Astrocyte of the cerebellum (primary cell): ENCODE measurements at places on chromosomes 12 and 14.

GRCh38 chr12:54128416-54128815 lies 60.4 kb downstream of the SMUG1 start:
- no peak for DNase-seq

- DNase-seq, result no peak
These were observed 2.5 kb downstream of the HVCN1 start for GRCh38 chr12:110686294-110686903.

DNA sequence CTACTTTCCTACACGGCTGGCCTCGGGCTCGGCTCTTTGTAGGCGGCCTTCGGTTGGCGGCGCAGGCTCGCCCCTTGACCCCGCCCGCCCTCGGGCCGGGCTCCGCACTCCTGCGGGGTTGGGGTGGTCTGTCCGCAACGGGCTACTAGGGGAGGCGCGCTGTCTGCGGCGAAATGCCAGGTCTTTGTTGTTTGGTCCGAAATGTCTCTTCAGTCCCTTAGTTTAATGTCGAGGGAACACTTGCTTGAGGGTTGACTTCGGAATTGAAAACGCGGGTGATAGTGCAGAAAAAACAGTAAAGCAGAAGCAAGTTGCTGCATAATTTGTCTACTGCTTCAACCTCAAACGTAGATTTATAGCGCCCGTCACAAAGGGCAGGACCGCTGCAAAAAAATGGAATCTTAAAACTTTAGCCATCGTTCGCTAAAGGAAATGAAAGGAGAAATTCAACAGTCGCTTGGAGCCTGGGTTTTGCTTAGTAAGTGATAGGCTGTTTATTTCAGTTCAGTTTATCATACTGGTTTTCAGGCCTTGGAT lies 390 bp downstream of the JKAMP start:
- no peak for DNase-seq

DNA sequence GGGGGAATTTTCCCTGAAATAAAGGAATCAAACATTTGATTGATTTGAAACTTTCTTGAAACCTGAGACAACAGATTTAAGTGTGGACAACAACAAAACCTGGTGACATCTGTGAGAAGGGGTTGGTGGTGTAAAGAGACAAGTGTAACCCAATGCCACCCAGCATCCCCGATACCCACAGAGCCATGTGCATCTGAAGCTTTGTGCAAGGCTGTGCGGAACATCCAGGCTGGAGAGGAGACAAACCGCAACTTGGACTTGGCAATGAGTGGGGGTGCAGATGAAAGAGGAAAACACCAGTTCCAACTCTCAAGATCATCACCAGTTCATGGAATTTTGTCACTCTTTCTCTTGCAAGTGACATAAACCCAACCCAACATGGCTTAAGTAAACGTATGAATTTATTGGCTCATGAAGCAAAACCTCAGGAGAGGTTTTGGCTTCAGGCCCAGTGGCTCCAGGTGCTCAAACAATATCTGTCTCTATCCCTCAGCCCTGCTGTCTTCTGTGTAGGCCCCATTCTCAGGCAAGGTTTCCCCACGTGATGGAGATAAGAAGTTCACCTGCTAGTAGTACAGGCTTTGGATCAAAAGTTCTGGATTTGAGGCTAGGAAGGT lies 55.2 kb upstream of the NTF3 start:
- DNase-seq, result no peak

DNA sequence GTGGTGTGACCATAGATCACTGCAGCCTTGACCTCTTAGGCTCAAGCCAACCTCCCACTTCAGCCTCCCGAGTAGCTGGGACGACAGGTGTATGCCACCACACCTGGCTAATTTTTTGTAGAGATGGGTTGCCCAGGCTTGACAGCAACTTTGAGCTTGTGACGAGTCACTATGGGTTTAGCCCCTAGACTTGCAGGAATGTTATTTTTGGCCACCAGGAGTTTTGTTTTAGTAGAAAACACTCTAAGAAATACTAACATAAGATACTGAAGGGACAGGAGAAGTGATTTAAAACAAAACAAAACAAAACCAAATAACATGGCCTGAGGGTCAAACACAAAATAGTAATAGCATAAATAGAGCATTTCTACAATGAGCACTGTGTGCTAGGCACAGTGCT lies 26.4 kb downstream of the SETD3 start:
- no peak for DNase-seq

DNA sequence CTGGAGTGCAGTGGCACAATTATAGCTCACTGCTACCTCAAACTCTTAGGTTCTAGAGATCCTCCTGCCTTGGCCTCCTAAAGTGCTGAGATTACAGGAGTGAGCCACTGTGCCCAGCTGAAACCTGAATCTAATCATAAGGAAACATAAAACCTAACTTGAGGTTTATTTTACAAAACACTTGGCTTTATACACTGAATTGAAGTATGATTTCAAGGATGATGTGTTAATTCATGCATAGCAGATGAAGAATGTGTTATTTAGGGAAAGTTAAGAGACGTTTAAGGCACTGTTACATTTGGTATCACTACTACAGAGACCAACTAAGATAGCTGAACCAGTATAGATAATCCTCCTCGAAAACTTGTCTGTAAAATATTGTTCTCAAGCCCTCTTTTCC lies 6.4 kb downstream of the DICER1 start:
- DNase-seq, result no peak
